T1000 (cell line): ENCODE measurements at places on chromosomes 6 and 20.

DNA sequence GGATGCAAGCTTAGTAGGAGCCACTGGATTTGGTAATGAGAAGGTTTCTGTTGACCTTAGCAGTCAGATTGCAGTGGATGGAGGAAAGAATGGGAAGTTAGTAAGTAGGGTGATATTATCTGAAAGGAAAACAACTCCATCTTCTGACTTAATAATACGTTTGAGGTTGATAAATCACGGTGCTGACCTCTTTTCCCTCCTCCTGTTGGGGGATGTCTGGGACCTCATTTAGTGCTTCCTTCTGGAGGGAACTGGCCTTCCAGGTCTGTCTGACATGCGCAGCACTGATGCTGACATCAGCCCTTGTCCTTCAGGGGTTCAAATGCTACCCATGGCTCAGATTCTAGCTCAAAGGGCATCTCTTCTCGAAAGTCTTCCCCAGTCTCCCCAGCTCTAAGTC lies 48.2 kb upstream of the AKAP12 start:
- DNase-seq: no peak

GRCh38 chr6:139306291-139306981 lies 14.6 kb upstream of the TXLNB start:
- no peak for DNase-seq

GRCh38 chr20:35541783-35542662 lies at the start of gene ERGIC3:
ERGIC3 (plus strand) TSS chr20:35542078; CDS start chr20:35542098, 20 bp downstream.
- peak; percentile 97 for DNase-seq

DNA sequence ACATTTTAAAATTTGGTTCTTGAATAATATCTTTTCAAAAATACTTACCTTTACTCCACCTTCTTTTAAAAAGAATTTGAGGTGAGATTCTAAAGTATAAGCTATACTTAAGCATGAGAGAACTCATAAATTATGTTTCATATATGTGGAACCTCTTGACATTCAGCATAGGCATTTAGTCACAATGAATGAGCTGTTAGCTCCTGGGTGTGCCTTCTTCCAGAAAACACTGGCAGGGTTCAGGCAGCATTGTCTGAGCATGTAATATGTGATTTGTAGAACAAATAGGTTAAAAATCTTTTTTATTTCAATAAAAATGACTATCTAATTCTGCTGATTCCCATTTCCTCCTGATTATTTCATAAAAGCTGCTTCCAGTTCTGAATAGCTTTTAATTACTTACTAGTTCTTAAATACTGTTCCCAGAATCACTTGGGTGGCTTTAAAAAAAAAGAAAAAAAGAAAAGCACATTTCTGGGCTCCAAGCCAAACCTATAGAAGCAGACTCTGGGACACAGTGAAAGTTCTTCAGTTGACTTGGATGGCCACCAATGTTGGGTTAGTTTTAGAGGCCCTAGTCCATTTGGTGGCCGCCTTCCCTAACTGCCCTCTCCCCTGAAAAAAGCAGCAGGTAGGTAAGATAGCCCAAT lies 20.2 kb downstream of the RNF8 start:
- no peak for DNase-seq

GRCh38 chr6:168678588-168678987 lies 237.6 kb downstream of the SMOC2 start:
- DNase-seq: no peak
